Hematopoietic multipotent progenitor cell treated with erythropoietin and hydrocortisone succinate and interleukin-3 and kit ligand, for 6 days (in vitro differentiated cells): ENCODE measurements at places on chromosomes 12 and 14.
A peak's percentile ranks its signal among the peaks of the same experiment; 100 is the strongest.

DNA sequence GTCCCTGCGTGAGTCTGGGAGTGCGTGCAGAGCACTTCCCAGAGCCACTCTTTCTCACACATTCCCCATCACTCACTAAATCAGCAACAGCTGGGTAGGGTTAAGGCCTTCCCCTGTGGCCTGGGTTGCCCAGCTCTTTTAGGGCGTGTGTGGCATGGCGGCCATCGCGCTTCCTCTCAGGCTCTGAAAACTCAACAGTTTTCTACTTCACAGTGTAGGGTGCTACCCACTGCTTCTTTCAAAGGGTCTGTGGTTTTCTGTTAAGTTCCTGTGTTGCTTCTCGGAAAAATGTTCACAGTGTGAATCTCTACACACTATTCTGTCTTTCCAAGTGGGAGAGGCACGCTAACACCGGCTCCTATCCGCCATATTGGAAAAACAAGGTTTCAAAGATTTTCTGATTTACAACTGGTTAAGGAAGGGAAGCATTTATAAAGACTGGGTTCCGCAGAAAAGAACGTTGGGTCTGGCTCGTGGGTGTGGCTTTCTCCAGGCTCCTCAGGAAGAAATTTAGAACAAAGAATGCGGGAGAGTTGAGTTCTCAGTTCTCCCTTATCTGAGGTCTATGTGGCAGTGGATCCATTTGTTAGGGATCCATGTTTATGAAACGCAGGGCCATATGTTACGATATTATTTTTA is 34.9 kb upstream of the AEBP2 start:
- DNase-seq: no peak

DNA sequence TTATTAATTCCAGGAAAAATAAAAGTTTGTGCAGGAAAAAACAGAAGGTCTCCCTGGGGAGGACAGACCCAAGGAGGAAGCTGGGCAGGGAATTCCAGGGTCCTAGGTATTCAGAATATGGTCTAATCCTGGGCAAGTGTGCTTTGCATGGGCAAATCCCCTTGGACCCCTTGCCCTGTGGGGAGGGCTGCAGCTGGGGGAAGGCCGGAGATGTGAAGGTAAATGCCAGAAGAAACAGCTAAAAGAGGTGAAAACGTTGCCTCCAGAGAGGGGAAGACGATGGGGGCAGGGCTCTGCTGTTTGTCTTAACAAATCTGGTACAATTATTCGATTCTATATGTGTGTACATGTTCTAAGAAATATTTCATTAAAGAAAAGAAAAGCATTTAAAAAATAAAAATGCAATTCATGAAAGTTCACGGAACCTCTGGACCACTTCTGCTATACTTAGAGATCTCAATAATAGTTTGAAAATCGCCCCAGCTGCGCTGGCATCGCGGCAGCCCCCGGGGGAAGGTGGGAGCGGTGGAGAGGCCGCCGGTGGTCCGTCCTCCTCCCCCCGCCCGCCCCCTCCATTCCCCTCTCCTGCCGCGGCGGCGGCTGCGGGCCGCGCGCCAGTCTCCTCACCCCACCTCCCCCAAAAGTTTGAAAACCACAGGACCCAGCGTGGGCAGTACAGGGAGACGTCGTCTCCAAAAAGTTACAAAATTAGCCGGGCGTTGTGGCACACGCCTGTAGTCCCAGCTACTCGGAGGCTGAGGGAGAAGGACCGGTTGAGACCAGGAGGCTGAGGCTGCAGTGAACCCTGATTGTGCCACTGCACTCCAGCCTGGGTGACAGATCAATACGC is 1.5 kb upstream of the PRPF40B start:
- DNase-seq: no peak

DNA sequence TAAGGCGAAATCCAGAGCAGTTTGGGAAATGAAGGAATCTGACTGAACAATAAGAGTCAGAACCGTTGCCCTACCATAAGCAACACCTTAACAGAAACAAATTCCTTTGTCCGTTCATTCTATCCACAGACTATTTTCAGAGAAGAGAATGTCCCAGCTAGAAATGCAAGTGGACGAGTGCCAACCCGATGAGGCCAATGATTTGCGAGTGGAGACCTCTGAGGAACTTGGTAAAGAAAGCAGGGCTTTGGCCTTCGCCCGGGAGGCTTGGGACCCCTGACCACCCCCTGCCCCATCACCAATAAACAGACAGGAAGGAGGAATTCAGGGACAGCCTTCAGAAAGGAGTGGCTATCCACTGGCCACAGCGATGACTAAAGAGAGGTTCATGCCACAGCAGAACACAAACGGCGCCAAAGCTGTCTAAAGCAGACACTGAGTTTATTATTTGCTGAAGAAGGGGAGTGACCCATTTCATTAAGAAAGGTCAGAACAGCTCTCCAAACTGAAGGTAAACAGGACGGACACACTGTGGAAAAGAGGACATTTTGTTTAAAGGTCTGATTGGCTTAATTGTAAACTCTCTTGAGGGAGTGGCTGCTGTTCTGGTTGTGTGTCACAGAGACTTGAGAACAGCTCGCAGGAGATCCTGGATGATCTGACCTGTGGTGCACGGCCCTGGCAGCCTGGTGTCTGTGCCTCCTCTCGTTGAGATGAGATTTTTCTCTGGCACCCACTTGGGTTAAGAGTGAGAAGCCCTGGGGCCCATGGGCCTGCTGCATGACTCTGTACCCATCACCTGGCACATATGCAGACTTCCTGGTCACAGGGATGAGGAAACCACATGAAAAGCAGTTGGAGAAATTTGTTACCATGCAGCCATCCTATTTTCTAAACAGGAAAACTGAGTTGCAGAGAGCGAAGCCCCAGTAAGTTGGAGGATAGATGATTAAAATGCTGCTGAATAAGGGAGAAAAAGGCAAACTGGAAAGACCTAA is 142.0 kb upstream of the PZP start:
- DNase-seq: no peak

- no peak for DNase-seq
Measured at GRCh38 chr14:50319293-50319692, 7.2 kb downstream of the DMAC2L start.

DNA sequence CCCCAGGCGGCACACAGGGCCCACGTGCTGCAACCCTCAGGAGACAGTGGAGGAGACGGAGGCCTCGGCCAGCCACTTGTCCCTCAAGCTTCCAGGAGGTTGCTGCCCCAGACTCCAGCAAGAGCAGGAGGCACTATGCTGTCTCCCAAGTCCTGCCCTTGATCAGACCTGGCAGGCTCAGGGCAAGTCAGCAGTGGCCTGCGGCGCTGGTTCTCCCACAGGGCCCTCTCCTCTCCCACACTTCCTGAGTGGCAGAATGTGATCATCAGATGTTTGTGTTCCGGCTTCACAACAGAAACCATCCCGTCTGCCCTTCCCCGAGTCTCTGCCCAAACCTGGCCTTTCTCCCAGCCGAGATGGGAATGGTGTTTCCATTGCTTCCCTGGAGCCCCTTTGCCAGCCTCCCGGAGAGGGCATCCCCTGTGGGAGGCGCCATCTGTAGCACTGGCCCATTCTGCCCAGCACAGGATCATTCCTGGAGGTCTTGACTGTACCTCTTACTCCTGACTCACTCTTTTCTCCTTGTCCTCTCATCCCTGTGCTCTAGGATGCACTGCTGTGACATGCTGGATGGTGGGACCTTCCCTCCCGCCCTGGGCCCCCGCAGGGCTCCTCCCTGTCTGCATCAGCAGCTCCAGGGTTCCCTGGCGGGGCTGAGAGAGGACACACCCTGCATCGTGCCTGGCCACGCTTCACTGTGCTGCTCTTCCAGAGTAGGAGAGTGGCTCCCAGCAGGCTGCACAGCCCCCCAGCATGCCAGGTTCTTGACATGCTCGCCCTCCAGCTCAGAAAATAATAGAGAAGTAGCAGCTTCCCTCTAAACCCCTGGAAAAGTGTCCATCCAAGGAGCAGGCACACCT is 114.7 kb upstream of the FKBP4 start:
- no peak for DNase-seq

GRCh38 chr14:81263777-81264410 is 43.1 kb upstream of the GTF2A1 start:
- peak; percentile 51 for DNase-seq

DNA sequence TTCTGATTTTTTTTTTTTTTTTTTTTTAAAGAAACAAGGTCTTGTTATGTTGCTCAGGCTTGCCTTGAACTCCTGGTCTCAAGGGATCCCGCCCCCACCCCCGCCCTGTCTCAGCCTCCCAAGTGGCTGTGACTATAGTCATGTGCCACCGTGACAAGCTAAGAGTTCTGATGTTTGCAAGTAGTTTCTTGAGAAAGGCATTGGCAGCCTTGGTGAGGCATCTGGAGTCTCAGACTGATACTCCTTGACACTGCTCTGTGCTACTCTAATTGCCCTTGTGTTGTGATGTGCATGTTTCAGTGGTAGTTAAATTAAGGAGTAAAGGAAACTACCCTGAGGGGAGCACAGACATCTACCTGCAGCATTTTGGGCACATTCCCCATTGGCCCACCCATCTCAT is 46.2 kb upstream of the OR4E1 start:
- DNase-seq: no peak

DNA sequence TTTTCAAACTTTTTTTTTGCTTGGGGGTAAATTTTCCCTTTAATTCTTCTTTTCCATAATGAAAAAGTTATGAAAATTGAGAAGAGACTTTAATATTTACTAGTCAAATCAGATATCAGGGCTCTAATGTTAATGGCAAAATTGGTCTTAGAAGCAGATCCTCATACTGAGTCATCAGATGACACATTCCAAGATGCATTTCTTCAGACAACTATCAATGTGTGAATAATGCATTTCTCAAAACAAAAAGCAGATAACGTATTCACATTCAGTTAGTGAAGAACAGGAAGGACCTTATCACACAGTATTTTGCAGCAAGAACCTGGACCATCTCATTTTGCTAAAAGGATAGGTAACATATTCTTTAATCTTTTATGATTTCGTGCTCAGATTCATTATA is 130.7 kb downstream of the GPHN start:
- DNase-seq: no peak

- DNase-seq: no peak
Measured at GRCh38 chr12:57817261-57817989, 1.1 kb downstream of the AVIL start.

- DNase-seq: no peak
Measured at GRCh38 chr12:80291108-80291754, 152.8 kb upstream of the PTPRQ start.

- DNase-seq: peak; percentile 75
Measured at GRCh38 chr14:93343266-93343665, 3.7 kb upstream of the COX8C start.

DNA sequence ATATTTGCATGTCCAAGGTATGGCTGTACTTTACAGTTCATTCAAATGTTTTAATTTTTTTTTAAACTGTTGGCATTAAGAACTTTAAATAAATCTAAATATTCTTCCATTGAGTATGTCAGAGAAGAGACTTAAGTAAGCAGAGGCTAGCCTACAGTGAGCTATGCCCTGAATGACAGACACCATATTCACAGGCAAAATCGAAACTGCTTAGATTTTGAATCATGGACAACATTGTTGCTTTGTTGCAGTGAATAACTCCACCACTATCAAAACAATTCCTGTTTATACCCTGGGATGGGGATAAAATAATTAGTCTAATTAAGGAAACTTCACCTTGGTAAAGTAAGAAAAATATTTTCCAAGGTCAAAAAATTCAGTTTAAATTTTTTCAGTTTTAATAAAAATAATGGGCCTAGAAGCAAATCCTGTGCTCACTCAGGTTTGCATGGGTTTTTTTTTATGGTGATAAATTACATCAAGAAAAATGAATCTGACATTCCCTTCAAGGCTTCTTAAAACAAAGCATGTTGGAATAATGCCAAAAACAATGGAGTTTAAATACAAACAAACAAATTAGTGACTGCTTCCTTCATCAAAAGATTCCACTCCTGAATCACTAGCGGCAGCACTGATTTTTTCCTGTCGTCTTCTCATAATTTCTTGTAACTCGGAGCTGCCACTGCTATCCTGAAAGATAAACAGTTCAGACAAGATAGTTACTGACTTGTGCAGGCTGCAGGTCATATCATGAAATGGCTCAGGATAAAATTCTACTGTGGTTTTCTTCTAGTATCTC is 168.2 kb downstream of the EPS8 start:
- DNase-seq: no peak

DNA sequence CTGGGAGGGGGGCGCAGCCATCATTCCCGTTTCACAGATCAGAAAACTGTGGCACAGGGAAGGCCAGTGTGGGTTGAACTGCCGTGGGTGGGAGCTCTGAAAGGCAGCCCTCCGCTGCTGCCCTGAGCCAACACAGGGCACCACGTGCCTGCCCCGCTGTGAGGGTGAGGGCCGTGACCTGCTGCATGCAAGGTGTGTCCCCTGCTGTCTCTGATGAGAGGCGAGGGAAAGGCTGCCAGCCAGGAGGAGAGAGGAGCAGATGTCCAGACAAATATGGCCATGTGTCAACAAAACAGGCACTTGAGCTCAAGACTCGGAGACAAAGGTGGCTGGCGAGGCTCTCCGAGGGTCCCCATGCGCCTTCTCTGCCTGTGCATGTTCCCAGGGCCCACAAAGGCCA is 108.8 kb downstream of the RBM19 start:
- DNase-seq: no peak

- DNase-seq: no peak
Measured at GRCh38 chr12:95179011-95179410, 38.3 kb downstream of the FGD6 start.

DNA sequence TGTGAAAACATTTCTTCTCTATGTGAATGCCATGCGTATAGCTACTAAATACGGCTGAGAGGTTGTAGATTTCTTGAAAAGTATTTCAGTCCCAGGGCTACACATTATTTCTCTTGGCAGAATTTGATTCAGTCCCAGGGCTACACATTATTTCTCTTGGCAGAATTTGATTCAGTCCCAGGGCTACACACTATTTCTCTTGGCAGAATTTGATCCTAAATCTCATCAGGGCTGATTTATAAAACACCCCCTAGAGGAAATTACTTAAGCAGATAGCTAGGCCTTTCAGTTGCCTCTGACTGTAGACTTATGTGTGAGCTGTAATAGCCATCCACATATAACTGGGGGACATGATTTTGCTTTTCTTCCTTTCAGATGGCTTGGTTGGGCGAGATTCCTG is 50.4 kb downstream of the AK7 start:
- DNase-seq: no peak

DNA sequence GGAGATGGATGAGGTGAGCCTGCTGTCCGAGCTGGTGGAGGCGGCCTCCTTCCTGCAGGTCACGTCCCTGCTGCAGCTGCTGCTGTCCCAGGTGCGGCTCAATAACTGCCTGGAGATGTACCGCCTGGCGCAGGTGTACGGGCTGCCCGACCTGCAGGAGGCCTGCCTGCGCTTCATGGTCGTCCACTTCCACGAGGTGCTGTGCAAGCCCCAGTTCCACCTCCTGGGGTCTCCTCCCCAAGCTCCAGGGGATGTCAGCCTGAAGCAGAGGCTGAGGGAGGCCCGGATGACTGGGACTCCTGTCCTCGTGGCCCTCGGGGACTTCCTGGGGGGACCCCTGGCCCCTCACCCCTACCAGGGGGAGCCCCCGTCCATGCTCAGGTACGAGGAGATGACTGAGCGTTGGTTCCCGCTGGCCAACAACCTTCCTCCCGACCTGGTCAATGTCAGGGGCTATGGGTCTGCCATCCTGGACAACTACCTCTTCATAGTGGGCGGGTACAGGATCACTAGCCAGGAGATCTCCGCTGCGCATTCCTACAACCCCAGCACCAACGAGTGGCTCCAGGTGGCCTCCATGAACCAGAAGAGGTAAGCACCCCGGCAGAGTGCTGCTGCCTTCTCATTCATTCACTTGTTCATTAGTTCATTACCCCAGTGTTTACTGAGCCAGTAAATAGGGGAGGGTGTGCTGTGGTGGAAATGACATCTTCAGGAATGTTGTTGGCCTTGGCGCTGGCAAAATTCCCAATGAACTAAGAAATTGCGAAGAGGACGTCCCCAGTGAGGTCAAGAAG is 774 bp upstream of the MANSC4 start:
- DNase-seq: peak; percentile 39

GRCh38 chr14:99253890-99254289 is 18.1 kb downstream of the BCL11B start:
- no peak for DNase-seq
